ENCODE measurements at places on chromosomes 13 and 19.

- DNase-seq, result no peak
These were observed 549.0 kb upstream of the GPC6 start for GRCh38 chr13:92677571-92677970.

DNA sequence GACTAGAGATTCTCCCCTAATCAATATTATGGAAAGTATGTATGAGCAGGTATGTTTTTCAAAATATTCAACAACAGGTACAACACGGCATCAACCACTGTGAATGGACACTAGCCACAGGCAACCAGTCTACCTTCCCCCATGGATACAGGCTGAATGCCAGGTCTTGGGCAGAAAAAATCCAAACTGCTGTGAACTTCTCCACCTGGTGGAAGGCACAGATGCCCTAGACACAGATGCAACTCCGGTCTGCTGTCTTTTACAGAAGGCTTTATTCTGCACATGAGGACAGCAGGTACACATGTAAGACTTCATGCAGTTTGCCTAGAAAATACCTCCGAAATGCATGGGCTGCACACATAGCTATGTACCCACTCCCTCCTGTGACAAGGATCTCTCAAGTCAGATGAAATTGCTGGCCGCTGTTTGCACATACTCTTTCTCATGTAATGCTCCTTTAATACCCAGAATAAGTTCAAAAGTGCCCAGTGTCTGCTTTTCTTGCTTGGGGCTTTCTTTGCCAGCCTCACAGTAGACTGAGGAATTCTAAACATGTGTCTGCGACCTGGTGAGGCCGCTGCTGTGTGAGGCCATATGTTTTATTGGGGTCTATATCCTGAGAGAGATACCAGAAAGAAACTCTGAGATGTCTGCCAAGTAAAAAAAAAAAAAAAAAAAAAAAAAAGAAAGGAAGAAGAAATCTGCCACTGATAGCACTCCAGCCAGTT lies 325.9 kb downstream of the FOXO1 start:
- no peak for DNase-seq

GRCh38 chr19:5665781-5666513 lies 14.4 kb downstream of the MICOS13 start:
- no peak for DNase-seq

GRCh38 chr13:99289674-99290337 lies 17.4 kb downstream of the GPR183 start:
- DNase-seq, result no peak

- DNase-seq, result no peak
These were observed 9.3 kb downstream of the SLC7A10 start for GRCh38 chr19:33216198-33216830.

GRCh38 chr13:19185086-19185864 lies 3.7 kb upstream of the TUBA3C start:
- DNase-seq, result no peak

- DNase-seq, result no peak
These were observed 79.9 kb downstream of the RNASEH2B start for GRCh38 chr13:50989476-50989875.

GRCh38 chr19:8413629-8413995 lies 507 bp downstream of the MARCHF2 start:
- no peak for DNase-seq

- no peak for DNase-seq
These were observed 135.1 kb downstream of the GPC6 start for GRCh38 chr13:93361703-93362102.

DNA sequence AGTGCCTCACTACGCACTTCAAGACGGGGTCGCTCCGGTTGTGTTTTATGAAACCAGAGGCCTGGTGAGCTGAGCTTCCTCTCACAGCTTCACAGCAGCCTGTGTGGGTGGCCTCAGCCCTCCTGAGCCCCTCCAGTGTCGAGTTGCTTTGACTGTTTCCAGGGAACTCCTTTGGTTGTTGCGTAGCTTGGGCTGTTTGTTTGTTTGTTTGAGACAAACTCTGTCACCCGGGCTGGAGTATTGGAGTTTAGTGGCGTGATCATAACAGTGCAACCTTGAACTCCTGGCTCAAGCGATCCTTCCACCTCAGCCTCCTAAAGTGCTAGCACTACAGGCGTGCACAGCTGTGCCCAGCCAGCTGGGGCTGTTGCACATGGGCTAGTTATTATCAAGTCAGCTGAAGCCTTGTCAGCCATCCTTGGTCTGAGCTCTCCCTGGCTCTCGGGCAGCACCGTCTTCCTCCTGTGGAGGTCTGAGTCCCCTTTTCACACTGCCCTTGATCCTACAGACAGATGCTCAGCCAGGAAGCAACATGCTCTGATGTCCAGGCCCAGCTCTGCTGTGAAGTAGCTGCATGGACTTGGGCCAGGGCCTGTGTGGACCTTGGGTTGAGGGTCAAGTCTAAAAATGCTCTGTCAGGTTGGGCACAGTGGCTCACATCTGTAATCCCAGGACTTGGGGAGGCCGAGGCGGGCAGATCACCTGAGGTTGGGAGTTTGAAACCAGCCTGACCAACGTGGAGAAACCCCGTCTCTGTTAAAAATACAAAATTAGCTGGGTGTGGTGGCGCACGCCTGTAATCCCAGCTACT lies 10.2 kb downstream of the DOT1L start:
- DNase-seq, result no peak
